ENCODE measurements at places on chromosomes 7 and 10.

- DNase-seq = no peak
Observed at GRCh38 chr10:103932271-103932670, 14.3 kb upstream of the STN1 start.

GRCh38 chr10:72772031-72772430 lies 80.1 kb downstream of the MCU start:
- DNase-seq = no peak

DNA sequence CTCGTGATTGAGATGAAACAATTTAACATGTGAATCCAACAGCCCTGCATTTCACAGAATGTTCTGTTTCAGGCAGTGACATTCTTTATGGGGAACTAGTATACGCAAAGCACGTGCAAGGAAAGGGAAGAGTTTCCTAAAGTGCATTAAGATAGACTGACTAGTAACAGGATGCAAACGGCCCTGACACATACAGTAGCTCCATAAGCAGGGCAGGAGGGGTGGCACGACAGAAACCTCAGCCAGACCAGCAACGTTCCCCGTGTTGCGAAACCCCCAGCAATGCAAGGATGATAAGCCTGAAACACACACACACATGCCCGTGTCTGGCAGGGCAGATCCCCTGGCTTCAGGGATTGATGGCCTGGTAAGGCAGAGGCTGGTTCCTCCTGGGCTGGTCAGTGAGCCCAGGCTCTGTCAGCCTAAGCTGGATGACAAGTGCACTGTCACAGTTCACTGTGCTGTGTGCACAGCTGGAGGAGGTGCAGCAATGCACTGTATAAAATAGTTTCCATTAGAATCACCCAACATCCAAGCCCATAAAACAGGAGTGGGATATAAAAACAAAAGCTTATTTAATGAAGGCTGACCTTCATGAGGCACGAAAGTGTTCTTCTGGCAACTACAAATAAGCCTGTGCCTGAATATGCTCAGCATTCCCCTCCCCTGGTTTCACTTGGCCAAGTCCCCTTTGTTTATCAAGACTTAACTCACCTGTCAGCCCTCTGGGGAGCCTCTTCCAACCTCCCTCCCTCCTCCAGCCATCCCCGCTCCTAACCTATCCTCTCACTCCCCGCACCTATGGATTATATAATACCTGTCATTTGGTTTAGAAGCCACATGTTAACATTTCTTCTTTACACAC lies 88.8 kb downstream of the GSAP start:
- DNase-seq = no peak

DNA sequence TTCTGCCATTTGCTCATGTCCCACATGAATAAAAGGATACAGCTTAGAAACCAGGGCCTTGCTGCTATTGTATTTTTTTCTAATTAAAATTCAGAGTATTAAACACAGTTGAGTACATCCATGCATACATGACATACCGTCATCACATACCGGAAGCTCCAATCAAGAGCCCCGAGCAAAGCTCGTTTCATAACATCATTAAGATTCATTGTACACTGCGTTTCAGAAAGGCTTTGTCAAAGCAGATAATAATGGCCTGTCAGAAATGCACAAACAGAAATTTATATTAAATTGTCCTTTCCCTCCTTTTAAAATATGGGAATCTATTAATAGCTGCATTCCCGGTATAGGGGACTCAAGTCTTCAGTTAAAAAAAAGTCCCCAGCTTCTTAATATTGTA lies 103.4 kb downstream of the PRTFDC1 start:
- no peak for DNase-seq

GRCh38 chr7:102029616-102030015 lies 212.2 kb downstream of the CUX1 start:
- no peak for DNase-seq

DNA sequence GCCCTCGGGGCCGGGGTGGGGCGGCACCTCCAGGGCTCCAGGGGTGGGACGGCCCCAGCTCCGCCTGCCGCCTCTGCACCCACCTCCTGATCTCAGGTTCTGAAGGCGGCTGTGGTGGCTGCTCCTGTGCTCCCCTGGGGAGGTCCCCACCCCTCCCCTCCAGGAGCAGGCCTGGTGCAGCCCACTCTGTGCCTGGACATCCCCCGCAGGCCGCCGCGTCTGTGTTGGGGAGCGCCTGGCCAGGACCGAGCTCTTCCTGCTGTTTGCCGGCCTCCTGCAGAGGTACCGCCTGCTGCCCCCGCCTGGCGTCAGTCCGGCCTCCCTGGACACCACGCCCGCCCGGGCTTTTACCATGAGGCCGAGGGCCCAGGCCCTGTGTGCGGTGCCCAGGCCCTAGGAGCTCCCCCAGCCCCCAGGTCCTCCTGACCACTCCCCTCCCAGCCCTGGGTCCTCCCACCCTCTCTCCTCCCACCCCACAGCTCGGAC lies 5.5 kb downstream of the CYP2W1 start:
- no peak for DNase-seq

DNA sequence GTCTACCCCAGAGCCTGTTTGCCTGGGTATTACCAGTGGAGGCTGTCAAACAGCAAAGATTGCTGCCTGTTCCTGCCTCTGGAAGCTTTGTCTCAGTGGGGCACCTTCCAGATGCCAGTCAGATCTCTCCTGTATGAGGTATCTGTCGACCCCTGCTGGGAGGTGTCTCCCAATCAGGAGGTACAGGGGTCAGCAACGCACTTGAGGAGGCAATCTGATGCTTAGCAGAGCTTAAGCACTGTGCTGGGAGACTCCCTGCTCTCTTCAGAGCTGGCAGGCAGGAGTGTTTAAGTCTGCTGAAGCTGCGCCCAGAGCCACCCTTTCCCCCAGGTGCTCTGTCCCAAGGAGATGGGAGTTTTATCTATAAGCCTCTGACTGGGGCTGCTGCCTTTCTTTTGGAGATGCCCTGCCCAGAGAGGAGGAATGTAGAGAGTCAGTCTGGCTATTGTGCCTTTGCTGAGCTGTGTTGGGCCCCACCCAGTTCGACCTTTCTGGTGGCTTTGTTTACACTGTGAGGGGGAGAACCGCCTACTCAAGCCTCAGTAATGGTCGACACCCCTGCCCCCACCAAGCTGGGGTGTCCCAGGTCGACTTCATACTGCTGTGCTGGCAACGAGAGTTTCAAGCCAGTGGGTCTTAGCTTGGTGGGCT lies 62.2 kb downstream of the PPP1R9A start:
- no peak for DNase-seq

All from activated CD4-positive, alpha-beta T cell treated with anti-CD3 and anti-CD28 coated beads, Interleukin-2, amount 50 U/mL, for 24 hours (primary cell).